ENCODE measurements at places on chromosomes 11 and 22.

GRCh38 chr11:104402812-104403521 lies 239.0 kb upstream of the PDGFD start:
- no peak for DNase-seq

GRCh38 chr11:62082292-62082657 lies 41.5 kb upstream of the INCENP start:
- no peak for DNase-seq

DNA sequence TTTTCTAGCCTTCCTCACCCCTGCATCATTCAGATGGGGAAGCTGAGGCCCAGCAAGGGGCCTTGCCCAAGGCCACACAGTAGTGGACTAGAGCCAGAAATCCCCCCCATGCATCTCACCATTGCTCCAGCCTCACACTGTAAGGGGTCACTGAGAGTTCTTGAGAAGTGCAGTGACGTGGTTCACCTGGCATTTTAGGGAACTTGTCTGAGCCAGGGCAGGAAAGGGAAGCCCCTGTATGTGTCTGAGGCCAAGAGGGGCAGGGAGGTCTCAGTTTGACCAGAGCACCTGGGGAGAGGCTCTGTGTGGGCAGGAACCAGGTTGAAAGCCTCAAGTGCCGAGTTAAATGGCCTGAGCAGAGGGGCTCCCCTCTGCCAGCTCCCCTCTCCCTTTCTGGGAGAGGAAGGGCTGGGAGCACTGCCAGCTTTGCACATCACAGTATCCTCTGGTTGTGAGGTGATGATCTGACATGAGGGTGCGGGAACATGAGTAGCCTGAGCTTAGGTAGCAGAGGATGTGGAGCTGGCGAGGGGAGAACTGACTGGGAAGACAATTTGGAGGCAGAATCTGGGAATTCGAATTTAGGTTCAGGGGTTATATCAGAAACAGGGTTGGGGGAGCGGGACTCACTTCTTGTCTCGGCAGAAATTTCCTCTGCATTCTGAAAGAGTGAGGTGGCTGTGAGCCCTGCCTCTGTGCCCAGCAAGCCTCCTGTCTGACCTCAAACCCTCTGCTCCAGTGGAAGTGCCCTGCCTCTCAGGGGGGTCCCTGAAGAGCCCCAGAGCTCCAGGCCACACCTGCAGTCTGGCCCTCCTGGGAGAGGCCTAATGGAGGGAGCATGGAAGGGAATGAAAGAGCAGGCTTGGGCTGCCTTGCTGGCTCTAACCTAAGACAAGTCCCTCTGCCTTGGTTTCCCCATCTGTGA lies 14.6 kb downstream of the ARHGEF17 start:
- no peak for DNase-seq

- peak; percentile 75 for DNase-seq
Observed at GRCh38 chr11:48109046-48109666, 107.5 kb upstream of the OR4B1 start.

DNA sequence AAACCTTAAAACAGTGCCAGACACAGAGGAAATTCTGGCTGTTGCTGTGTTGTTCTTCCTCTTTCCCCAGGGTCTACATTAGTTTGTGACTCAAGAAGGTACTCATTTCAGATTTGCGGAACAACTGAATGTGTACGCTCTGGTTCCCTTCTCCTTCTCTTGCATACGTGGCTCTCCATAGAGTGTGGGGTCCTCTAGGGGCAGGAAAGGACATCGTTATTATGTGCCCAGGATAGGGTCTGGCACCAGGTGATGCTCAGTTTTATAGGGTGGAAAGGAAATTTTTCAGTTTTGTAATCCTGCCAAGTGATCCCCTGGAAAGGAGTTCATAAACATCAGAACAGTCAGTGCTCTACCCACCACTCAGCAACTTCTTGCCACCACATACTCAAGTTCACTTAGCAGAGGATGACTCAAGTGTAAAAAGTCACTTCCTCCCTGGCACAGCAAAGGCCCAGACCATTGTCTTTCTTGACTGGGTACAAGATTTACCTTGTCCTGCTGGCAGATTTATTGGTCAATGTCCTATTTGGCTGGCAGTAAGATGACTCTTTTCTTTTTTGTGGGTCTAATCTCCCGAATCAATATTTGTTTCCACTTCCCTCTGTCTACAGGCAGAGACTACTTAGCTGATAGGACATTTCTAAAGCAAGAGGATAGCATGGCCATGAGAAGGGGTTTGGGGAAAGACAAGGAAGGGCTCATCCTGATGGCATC lies 246.0 kb upstream of the TENM4 start:
- no peak for DNase-seq

DNA sequence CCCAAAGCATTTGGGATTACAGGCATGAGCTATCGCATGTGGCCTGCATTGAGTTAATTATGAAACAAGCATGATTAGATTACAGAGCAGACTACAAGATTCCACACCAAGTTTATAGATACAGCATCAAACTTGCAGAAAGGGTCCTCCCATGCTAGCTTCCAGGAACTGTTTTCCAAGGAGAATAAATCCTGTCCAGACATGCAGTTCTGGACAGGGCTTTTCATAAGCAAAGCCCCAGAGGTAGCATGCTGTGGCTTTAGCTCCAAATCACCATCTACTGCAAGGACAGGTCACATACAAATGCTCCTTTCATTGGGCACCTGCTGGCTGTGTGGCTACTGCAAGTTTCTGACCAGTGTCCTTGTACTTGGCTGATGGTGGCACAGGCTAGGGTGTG lies 57.1 kb downstream of the HIRA start:
- DNase-seq, result no peak

DNA sequence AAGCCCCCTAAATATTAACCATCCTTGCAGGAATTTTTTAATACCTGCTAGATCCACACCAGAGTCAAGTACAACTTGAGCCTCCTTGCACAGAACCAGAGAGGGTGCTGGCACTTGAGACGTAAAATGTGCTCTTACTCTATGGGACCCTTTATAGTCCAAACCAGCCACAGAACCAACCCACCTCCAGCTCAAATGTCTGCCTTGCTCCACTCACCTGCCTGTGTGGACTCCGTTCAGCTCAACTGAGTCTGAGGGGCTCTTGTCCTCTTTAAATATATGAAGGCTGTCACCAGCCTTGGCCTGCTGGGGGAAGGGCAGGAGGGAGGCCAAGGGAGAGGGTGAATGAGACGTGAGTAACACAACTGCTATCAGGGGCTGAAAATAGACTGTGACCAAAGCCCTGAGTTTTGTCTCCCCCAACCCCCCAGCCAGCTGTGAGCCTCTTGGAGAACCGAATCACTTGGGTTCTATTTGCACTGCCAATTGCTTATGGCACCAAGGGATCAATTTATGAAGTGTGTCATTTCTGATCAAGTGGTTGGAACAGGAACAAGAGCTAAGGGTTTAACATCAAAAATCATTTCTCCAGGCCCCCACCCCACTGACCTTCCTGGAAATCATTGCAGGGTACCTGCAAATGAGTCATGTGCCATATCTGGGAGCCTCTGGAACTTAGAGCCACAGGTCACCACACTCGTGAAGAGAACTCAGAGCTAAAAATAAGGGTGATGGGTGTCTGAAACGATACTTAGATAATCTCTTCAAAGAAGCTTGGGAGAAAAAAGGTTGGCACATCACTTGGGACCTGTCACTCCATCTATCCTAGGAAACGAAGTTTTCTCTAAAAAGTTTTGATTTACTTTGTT lies at the start of gene CSRP3:
CSRP3 (minus strand) TSS at position 247 of the 869 bp plus-strand sequence. CDS start 9,535 bp downstream, outside the sequence.
- DNase-seq, result no peak

- peak; percentile 80 for DNase-seq
Observed at GRCh38 chr22:24521791-24522245, 26.7 kb downstream of the UPB1 start.

GRCh38 chr11:46198245-46199240 lies 77.3 kb upstream of the PHF21A start:
- DNase-seq, result no peak

DNA sequence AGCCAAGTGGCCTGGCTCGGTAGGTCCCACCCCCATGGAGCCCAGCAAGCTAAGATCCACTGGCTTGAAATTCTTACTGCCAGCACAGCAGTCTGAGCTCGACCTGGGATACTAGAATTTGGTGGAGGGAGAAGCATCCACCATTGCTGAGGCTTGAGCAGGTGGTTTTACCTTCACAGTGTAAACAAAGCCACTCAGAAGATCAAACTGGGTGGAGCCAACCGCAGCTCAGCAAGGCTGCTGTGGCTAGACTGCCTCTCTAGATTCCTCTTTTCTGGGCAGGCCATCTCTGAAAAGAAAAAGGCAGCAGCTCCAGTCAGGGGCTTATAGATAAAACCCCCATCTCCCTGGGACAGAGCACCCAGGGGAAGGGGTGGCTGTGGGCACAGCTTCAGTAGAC lies 22.3 kb upstream of the OR5B21 start:
- DNase-seq, result no peak

- peak; percentile 10 for DNase-seq
Observed at GRCh38 chr11:15367695-15368094, 253.0 kb downstream of the INSC start.

DNA sequence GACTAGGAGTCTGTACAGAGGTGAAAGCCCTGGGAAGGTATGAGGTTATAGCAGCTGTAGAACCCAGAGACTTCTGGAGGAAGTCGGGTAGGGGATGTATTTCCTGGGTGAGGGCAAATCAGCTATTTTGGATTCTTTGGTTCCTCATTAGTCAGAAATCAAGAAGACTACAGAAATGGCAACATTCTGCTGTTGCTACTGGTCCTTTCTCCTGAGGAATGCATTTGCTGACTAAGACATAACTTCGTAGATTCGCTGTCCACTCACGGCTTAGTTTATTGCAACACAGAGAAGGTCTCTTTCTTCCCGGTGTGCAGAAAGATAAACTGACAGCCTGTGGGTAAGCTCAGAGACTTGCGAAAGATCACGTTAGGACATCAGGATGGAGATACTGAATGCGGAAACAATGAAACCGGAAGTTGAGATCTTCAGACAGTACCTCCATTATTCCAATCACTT lies 25.3 kb upstream of the SESN3 start:
- DNase-seq, result no peak

DNA sequence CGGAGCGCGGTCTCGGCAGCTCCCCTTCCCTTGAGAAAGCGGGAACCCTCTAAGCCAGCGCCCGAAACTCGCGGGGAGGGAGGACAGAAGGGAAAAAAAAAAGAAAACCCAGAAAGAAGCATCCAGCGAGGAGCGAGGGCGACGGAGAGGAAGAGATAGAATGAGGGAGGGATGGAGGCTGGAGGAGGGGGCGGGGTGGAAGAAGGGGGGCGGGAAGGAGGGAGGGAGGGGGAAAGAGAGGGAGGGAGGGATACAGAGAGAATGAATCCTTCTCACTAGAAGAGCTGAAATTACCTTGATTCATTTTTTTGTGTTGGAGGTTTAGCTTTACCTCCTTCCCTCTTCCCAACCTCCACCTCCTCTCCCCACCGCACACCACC lies 19.3 kb upstream of the BDNF start:
- DNase-seq, result peak; percentile 83

GRCh38 chr11:73579641-73580434 lies 18.1 kb downstream of the FAM168A start:
- no peak for DNase-seq

GRCh38 chr11:69444381-69445130 lies 36.9 kb upstream of the LINC01488 start:
- DNase-seq, result no peak

All from brain (organoid and tissue), 16 donors.